ENCODE measurements at places on chromosomes 5 and 9. TPM values are rescaled to one million over a fixed set of nuclear protein-coding genes. Genes with fewer than 3 reads are reported as not detected.

DNA sequence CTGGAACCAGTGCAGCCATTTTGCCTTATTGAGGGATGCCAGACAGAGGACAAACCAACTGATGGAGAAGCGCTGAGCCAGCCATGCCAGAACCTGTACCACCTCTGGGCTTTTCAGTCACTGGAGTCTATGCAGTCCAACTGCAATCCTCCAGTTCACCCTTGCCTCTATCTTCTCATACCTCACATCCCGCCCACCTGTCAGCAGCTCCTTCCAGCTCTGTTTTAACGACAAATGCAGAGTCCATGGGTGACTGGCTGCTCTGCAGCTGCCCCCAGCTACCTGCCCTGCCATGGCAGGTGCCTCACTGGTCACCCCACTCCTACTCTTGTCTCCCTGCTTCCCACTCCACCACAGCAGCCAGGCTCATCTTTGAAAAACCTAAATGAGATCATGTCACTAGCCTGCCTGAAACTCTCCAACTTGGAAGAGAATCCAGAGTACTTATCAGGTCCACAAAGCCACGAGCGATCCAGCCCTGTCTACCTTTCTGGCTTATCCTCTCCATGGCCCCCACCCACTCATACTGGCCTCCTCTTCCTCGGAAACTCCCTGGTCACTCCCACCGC, 14.0 kb upstream of the ACSL6 start:
- DNase-seq: no peak
- H3K27me3 ChIP-seq: peaks cover 30% of the 10 kb centered on the region
- H3K4me3 ChIP-seq: no peak overlapping the region
- H3K27ac ChIP-seq: no peak overlapping the region
- no peaks in the 10 kb centered on the region for H3K4me1 ChIP-seq
- H3K36me3 ChIP-seq: no peaks in the 10 kb centered on the region

DNA sequence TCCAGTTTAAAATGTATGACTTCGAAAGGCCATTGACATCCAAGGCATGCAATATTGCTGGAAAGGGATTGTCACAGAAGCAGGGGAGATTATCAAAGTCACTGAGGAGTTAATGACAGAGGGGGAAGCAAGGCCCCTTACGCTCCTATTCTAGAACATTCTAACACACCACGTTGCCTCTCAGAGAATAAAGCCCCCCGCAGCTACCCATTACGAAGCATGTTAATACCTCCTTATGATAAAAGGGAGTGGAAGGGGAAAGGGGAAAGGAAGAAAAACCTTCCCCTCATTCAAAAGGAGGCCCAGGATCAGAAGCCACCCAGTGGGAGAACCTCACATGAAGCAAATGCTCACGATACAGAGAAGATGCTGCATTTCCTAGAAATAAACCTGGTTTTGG, 213.6 kb downstream of the DAB2IP start:
- H3K27ac ChIP-seq: no peak overlapping the region
- H3K4me1 ChIP-seq: no peaks in the 10 kb centered on the region
- no peak overlapping the region for H3K4me3 ChIP-seq
- no peaks in the 10 kb centered on the region for H3K36me3 ChIP-seq

DNA sequence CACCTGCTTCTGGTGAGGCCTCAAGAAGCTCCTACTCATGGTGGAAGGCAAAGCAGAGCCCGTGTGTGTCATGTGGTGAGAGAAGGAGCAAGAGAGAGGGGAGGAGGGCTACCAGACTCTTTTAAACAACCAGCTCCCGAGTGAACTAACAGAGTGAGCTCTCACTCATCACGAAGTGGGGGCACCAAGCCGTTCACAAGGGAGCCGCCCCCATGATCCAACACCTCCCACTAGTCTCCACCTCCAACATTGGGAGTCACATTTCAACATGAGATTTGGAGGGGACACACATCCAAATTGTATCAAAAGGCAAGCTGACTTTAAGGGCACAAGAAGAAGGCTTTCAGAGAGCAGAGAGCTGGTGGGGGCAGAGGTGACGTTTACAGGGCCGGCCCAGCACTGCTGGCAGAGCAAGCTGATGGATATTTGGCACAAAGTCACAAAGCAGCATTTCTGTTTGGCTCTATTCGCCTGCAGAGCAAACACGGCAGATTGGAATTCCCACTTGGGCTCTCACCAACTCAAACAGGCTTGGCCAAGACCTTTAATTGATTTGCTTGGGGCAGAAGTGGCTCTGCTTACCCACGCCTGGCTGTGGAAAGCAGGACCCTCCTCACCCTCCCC, 20.0 kb downstream of the PITX1 start:
- H3K27me3 ChIP-seq: peaks cover 21% of the 10 kb centered on the region
- no peak overlapping the region for H3K4me3 ChIP-seq
- H3K36me3 ChIP-seq: no peaks in the 10 kb centered on the region

- H3K36me3 ChIP-seq: no peaks in the 10 kb centered on the region
- peak overlapping the region; percentile 7 for H3K27ac ChIP-seq
- no peaks in the 10 kb centered on the region for H3K27me3 ChIP-seq
Measured at GRCh38 chr9:1978941-1979340, 36.2 kb upstream of the SMARCA2 start.

DNA sequence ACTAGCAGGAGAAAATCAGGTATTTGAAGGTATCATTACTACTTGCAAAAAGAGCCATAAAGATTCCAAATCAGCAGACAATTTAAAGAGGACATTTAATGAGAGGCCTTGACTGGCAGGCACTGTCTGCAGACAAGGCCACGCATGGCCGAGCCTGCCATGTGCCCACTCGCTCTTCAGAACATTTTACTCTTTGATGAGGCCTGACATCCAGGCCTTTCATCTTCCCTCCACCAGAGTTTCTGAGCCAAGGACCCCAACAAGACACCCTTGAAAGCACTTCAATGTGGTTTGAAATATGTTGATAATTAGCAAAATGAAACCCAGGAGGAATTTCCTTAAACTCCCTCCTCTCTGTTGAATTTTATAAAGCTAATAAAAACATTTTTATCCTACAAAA, 16.4 kb downstream of the AK8 start:
- H3K36me3 ChIP-seq: no peaks in the 10 kb centered on the region
- H3K4me3 ChIP-seq: no peak overlapping the region
- DNase-seq: no peak
- no peaks in the 10 kb centered on the region for H3K4me1 ChIP-seq
- H3K27ac ChIP-seq: no peak overlapping the region

DNA sequence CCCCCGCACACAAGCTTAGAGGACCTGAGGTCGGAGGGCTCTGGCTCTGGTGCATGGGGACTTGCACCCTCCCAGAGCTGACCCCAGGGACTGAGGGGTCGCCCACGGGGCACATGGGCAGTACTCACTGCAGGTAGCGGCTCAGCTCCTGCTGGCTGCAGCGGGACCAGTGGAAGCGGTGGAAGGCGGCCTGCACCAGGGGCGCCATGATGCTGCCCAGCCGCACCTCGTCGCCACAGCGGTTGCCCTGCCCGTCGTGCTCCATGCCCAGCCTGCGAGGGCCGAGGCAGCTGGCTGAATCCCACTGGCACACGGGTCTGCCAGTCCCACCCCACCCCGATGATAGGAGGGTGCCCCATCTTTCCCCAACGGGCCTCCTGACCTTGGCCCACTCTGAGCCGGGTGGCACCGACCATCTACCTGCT, 93.8 kb downstream of the ZNF354C start:
- H3K36me3 ChIP-seq: no peaks in the 10 kb centered on the region
- H3K27me3 ChIP-seq: peaks cover 8% of the 10 kb centered on the region
- H3K4me3 ChIP-seq: no peak overlapping the region
- DNase-seq: no peak

DNA sequence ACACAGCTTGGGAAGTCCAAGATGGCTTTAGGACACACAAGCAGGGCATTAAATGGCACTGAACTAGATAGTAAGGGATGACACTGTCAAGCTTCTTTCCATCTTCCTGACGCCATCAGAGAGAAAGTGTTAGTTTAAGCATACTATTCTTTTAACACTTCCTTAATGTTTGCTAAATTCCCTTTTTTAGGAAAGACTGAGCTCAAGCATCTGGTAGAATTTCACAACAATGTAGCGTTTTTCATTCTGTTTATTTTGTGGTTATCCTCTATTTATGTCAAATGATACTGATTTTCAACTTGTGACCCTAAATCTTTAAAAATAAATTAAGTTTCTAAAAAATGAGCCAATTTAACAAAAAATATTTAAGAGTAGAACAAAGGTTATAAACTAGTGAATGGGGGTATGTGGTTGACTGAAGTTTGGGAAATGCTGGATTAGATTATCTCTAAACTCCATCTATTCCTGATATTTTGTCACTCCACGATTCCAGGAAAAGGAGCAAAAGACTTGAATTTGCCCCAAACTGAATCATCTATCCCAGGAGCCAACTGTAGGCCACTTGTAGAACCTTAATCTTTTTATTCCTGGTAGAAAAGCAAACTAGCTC, 147.4 kb upstream of the KLF9 start:
- H3K4me1 ChIP-seq: peaks cover 14% of the 10 kb centered on the region
- H3K36me3 ChIP-seq: no peaks in the 10 kb centered on the region
- no peak overlapping the region for H3K4me3 ChIP-seq
- peaks cover 5% of the 10 kb centered on the region for H3K27me3 ChIP-seq

DNA sequence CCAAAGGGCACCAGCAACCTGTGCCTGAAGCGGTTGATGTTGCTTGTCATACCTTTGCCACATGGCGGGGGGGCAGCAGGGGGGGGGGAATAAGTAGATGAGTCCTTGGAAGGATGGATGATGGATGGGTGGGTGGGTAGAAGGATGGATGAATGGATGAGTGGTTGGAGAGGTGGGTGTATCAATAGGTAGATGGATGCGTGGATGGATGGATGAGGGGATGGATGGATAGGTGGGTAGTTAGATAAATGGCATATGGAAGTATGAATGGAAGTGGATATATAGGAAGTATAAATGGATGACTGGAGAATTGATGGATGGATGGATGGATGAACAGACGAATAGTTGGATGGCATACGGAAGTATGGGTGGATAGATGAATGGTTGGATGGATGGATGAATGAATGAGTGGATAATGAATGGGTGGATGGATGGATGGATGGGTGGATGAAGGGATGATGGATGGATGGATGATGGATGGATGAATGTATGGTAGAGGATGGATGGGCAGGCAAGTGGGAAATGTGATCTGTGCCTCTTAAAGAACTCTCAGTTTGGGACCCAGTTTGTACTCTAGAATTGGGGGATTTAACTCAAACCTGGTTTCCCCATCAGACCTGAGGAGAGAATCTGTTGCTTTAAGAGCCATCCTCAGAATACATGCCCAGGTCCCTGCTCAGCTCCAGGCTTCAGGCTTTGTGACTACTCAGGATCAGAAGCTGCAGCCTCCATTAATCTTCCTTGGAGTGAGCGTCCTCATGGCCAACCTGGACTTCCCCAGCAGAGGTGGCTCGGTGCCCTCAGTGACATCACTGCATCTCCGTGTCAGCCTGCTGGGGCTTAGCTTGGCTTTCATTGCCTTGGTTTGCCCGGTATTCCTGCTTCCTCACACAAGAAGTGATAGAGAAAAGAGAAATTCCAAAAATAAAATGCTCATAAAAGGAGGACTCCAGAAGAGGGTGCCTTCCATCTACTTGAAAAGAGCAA, 27.6 kb upstream of the SUSD3 start:
- H3K27me3 ChIP-seq: peaks cover 3% of the 10 kb centered on the region
- H3K27ac ChIP-seq: no peak overlapping the region
- no peak for DNase-seq

GRCh38 chr5:54909911-54910870, 75.2 kb downstream of the ESM1 start:
- no peak overlapping the region for H3K27ac ChIP-seq
- H3K4me3 ChIP-seq: no peak overlapping the region
- no peak for DNase-seq
- no peaks in the 10 kb centered on the region for H3K27me3 ChIP-seq

DNA sequence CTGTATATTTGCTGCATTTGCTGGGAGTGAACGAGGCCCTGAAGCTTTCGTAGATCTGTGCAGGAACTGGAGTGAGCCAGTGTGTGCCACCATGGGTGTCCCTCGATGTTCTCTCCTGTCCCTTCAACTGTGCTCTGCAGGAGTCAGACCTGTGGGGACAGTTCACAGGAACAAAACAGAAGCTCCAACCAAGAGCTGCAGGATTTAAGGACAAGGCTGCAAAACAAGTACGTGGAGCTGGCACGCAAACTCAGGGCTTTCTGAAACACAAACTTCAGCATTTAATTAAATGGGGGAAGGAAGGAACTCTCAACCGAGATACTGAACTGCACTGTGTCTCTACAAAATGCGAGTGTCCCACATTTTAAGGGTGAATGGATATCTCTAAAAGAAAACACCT, 24.2 kb downstream of the BASP1 start:
- no peak overlapping the region for H3K4me3 ChIP-seq
- H3K4me1 ChIP-seq: peaks cover 33% of the 10 kb centered on the region
- no peaks in the 10 kb centered on the region for H3K27me3 ChIP-seq
- peaks cover 9% of the 10 kb centered on the region for H3K36me3 ChIP-seq
- H3K27ac ChIP-seq: no peak overlapping the region
- no peak for DNase-seq

DNA sequence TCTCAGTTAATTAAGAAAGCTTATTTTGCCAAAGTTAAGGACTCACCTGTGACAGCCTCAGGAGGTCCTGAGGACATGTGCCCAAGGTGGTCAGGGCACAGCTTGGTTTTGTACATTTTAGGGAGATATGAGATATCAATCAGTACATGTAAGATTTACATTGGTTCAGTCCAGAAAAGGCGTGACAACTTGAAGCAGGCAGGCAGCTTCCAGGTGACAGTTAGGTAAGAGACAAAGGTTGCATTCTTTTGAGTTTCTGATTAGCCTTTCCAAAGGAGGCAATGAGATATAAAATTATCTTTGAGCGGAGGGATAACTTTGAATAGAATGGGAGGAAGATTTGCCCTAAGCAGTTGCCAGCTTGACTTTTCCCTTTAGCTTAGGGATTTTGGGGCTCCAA, 47.8 kb downstream of the SLC1A1 start:
- H3K4me3 ChIP-seq: no peak overlapping the region
- H3K36me3 ChIP-seq: peaks cover 4% of the 10 kb centered on the region
- no peaks in the 10 kb centered on the region for H3K27me3 ChIP-seq
- no peak for DNase-seq
- peaks cover 14% of the 10 kb centered on the region for H3K4me1 ChIP-seq
- no peak overlapping the region for H3K27ac ChIP-seq

DNA sequence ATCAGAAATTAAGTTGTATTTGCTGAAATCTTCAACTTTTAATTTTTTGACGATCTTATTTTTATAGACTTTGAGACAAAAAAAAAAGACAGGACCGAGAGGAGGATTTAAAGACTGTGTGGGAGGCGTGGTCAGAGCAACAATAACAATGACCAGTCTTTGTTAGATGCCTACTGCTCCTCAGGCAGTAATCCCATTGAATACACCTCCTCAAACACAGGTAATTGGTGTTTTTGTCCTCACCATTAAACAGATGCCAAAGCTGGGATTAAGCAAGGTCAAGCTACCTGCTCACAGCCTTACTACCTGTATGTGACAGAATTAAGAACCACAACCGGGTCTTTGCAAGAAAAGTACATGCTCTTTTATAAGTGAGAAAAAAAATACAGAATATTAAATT, 233.3 kb upstream of the GRAMD2B start:
- H3K4me1 ChIP-seq: no peaks in the 10 kb centered on the region
- H3K27me3 ChIP-seq: no peaks in the 10 kb centered on the region
- H3K27ac ChIP-seq: no peak overlapping the region
- DNase-seq: no peak

- H3K36me3 ChIP-seq: peaks cover 11% of the 10 kb centered on the region
- H3K27me3 ChIP-seq: no peaks in the 10 kb centered on the region
- no peaks in the 10 kb centered on the region for H3K4me1 ChIP-seq
- no peak for DNase-seq
- H3K4me3 ChIP-seq: no peak overlapping the region
- H3K27ac ChIP-seq: no peak overlapping the region
Measured at GRCh38 chr5:622359-622758, 10.2 kb downstream of the CEP72 start.

- H3K36me3 ChIP-seq: no peaks in the 10 kb centered on the region
- no peaks in the 10 kb centered on the region for H3K27me3 ChIP-seq
- H3K27ac ChIP-seq: no peak overlapping the region
- DNase-seq: no peak
Measured at GRCh38 chr9:18666348-18666747, 192.4 kb downstream of the ADAMTSL1 start.

AGPAT2 gene
- total RNA-seq: 27.7 TPM

XPA gene
- 16.4 TPM for total RNA-seq

Measured in progenitor cell of endocrine pancreas (in vitro differentiated cells).